Thoracic aorta (tissue), 2 donors: ENCODE measurements at places on chromosomes 4 and X.

DNA sequence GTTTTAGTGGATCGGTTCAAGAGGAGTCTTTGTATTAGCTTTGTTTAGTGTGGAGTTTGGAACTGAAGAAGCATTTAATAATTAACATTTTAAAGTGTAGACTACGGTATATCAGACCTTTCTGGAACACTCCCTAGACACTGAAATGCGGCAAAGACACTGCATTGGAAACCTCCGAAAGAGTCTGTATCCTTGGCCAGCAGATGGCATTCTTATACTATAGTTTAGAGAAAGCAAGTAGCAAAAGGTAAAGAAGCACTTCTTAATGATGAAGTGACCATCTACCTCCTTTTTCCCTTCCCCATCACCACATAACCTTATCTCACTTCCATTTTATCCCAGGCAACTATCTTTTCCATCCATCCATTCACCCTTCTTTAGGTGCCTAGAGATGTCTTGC lies 7.6 kb downstream of the FABP2 start:
- DNase-seq: no peak

DNA sequence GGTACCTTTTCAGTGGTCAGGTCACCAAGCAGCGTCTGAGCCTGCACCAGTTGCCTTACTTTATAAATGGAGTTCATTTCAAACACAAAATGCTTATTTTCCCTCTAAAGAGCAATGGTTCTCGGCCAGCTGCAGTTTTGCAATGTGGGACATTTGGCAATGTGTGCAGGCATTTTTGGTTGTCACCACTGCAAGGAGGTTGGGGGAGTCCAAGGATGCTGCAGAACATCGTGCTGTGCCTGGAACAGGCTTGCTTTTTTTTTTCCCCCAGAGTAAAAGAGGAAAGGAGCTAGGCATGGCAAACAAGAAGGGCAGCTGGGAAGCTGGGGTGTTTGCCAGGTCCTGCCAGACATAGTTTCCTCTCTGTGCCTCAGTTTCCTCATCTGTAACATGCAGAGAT lies 115.6 kb downstream of the GPR143 start:
- no peak for DNase-seq

GRCh38 chr4:10105421-10105820 lies 11.2 kb downstream of the WDR1 start:
- no peak for DNase-seq

- DNase-seq: no peak
These were observed 114.0 kb upstream of the ENPEP start for GRCh38 chr4:110361921-110362320.

- no peak for DNase-seq
These were observed 12.8 kb upstream of the GUCY1B1 start for GRCh38 chr4:155745984-155746383.

GRCh38 chrX:24264383-24264782 lies 49.5 kb downstream of the SUPT20HL2 start:
- no peak for DNase-seq

DNA sequence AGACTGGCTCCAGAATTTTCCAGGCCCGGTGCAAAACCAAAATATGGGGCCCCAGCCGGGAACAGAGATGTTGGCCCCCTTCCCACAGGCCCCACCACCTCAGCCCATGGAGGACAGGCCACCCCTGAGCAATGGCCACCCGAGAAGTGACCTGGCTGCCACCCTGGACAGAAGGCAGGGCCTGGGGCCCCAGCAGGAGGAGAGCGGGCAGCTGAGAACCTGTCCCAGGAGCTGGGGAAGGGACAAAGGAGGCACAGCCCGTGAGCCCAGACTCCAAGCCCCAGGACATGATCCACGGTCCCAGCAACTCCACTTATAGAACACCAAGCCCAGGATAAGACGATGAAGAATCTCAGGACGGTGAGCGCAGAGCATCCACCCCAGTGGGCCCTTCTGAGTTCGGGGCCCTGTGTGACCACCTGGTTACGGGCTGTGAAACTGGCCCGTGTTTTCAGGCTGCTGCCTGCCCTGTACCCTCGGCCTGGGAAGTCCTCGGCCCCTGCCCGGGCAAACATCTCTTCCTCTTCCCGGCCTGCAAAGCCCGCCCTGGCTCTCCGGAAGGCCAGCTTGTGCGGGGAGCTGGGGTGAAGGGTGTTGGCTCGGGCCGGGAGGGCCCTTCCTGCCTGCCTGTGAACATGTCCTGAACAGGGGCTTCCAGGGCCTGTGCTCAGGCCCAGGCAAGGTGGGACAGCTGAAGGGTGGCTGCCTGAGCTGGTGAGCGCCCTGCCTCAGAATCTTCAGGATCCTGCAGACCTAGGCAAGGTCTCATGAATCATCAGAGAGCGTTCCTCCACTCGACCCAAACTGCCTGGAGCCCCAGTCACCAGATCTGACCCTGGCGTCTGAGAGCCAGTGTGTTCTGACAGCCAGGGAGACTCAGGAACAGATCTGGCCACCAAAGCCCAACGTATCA lies 47.0 kb upstream of the MAN2B2 start:
- no peak for DNase-seq

DNA sequence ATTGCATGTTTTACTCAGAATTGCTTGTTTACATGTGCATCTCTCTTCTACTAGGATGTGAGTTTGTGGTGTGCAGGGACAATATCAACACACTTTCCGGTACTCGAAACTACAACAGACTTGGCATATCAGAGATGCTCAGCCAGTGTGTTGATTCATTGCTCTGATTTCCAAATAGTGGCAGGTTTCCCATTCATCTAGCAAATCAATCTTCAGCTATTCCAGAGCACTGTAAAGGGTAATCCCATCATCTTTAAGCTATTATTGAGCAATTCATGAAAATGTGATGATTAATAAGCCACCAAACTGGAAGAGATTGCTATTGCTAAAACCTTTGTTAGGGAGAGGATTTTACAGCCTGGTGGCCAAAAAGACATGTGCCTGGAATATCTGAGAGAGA lies 574.2 kb upstream of the CPEB2 start:
- no peak for DNase-seq

- no peak for DNase-seq
These were observed 656.3 kb downstream of the RPA4 start for GRCh38 chrX:97539970-97540519.

DNA sequence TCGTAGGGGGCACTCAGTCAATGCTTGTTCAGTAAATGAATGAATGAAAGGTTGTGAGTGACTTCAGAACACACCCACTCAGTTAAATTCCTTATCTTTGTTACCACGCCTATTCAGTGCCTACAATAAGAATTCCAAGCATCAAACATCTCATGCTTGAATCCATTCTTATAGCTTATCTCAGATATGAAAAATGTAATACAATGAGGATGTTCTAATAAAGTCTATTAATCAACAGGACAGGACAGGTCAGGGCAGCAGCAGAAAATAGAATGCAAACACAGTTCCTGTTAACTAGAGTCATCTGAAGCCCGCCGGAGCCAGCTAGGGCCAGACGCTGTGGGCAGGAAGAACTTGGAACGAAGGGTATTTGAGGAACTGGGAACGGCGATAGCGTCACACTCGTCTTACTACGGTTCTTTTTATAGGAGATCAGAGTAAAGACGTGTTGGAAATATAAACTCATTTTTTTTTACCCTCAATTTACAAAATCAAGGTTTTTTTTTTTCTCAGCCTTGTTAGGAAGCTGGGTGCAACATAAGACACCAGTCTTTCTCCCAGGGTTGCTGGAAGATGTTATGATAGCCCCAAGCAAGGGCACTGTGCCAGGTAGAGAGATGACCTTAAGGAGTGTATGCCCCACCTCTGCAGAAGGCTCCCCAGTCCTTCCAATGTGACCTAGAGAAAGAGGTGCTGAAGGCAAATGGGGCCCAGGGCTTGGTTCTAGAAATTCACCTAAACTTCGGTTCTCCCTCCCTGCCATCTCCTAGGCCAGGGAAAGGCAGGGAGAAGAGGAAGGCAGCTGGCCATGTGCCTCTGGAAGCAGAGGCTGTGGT lies 48.3 kb downstream of the SEL1L3 start:
- peak; percentile 19 for DNase-seq

DNA sequence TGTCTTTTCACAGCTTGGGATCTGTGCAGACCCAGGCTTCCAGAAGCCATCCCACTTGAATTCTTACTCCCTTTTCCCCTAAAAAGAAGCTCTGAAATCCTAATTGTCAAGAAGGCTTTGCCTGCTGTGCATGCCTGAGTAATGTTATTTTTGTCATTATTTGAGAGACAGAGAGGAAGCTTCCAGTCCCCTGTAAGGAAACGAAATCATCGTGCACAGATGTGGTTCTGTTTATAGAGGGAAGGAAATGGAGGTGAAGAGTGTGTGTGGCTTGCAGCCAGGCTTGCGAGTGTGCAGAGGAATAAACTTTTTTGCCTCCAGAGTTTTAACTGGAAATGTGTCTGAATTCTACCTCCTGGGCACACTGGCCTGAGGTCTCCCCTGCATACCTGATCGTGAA lies 70.2 kb downstream of the TBL1X start:
- DNase-seq: no peak

DNA sequence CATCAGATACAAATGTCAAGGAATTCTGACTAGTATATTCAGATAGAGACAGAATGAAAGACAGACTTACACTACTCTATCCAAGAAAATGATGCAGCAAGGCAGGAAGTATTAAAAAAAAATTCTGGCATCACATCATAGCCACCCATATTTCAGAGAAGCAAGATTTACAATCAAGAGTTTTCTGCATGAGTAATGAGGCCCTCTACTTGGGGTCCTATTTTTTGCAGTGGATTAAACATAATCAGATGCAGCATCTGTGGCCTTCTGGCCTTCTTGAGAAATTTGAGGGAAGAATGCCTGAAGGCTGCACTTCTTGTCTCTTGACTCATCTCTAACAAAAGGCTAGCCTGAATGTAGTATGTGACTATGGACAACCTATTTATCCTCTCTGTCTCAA lies 48.2 kb upstream of the SLIT2 start:
- no peak for DNase-seq

DNA sequence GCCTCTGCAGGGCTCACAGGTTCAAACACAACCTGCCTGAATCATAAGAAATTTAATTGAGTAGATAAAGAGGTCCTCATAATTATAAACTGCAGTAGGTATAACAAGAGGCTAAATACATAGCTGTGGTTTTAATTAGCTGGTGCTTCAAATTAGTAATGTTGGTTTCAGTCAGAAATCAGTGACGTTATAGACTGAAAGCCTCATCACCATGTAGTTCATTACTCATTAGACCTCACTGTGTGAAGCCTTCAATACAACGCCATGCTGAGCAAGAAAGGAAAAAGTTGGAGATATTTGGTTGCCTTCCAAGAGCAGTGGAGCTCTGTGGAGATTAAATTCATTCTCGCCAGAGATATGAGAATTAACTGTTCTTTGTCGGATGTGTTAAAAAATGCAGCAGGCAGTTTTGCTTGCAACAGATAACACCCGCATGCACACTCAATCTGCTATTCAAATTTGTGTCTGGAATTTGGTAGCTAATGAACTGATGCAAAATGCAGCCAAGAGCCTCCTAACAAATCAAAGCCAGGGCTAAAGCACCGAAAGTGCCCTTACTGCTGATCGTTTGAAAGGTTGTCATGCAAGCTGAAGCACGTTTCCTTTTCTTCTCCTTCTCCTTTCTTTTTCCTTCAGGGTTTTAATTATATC lies 148.9 kb downstream of the AFF2 start:
- no peak for DNase-seq

DNA sequence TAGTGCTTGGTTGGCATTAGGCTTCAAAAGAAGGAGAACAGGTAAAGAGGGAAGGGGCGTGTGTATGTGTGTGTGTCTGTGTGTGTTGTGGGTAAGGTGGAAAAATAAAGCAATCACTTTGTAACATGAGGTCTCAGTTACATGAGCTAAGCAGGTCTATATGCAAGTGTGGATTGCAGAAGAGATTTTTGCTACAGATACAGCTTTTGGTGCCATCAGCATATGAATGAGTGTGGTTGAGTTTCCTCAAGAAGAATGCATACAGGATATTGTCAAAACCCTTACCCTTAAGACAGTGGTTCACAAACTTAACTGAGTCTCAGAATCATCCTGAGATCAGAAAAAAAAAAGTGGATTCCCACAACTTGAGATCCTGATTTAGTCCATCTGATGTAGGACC lies 220.5 kb upstream of the HTR2C start:
- no peak for DNase-seq

- DNase-seq: no peak
These were observed 25.1 kb upstream of the DDX53 start for GRCh38 chrX:22974616-22975015.

- DNase-seq: no peak
These were observed 3.8 kb upstream of the ADH1B start for GRCh38 chr4:99324979-99325378.

GRCh38 chr4:120331486-120332370 lies 265.1 kb upstream of the MAD2L1 start:
- no peak for DNase-seq

DNA sequence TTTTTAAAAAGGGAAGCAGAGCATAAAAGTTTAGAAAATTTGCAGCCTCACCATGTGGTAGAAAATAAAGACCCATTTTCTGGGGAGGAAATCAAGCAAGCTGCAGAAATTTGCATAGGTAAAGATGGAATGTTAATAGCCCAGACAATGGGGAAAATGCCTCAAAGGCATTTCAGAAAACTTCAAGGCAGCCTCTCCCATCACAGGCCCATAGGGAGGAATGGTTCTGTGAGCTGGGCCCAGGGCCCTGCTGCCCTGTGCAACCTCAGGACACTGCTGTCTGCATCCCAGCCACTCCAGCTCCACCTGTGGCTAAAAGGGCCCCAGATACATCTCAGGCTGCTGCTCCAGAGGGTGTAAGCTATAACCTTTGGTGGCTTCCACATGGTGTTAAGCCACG lies 137.9 kb downstream of the INPP4B start:
- no peak for DNase-seq

GRCh38 chrX:39645178-39645895 lies 452.4 kb downstream of the BCOR start:
- DNase-seq: peak; percentile 47

GRCh38 chrX:42955349-42955748 lies 177.4 kb upstream of the PPP1R2C start:
- no peak for DNase-seq

GRCh38 chr4:177051473-177052060 lies 258.1 kb upstream of the NEIL3 start:
- no peak for DNase-seq

DNA sequence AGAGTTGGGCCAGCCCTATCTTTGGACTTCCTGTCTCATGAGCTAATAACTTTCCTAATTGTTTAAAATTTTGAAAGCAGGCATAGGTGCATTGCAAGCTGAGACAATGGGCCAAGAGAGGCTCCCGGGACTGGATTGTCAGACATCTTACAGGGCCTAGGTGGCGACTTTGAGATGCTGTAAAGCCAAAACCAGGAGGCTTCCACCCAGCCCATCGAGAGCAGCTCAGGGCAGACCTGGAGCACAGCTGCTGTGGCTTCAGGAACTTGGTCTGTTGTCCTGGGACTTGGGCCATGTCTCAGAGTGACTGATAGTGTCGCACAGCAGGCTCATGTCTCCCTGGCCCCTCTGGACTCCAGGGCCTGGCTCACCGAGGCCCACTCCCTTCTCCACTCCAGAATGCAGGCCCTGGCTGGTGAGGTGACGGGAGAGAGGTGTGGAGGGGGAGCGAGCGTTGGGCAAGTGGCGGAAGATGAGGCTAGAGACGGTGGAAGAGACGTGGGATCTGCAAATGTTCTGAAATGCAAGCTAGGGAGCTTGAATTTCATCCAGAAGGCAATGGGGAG lies 24.1 kb upstream of the MTM1 start:
- DNase-seq: no peak
